ENCODE measurements at places on chromosomes 1 and 21.

DNA sequence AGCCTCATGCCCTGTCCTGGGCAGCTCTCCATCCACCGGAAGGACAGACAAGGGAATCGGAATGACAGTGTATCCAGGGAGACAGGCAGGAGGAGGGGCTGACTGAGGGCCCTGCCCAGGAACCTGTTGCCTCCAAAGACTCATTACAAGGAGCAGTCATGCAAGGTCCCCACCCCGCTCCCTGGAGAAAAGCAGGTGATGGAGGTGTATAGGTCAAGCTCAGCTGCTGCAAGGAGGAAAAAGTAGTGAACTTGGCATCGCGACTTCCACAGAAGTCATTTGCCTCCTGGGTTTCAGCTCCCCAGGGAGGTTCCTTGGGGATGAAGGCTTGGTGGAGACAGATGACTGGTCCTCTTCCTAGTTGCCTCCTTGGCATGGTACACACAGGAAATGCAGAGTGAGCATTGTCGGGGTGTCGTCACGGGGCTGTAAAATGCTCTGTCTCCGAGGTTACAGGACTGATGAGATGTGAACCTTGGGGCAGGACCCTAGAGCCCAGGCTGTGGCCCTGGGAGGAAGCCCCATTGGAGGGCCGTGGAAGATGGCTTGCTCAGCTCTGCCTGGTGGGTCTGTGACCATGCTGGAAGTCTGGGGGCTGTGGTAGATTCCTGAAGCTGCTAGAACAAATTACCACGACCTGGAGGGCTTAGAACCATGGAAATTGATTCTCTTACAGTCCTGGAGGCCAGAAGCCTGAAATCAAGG lies 219.6 kb upstream of the C1orf174 start:
- DNase-seq = no peak

GRCh38 chr1:175193527-175193910 lies 943 bp upstream of the KIAA0040 start:
- DNase-seq = peak; percentile 42

GRCh38 chr1:115977499-115978258 lies 1.4 kb downstream of the SLC22A15 start:
- no peak for DNase-seq

- no peak for DNase-seq
These were observed 13.8 kb upstream of the SAMD11 start for GRCh38 chr1:909861-910310.

GRCh38 chr1:10514490-10515235 lies 39.9 kb downstream of the PEX14 start:
- no peak for DNase-seq

GRCh38 chr1:67583462-67583950 lies 101.5 kb upstream of the GADD45A start:
- no peak for DNase-seq

Measured in kidney capillary endothelial cell (primary cell).